ENCODE measurements at places on chromosomes 5 and 9.

DNA sequence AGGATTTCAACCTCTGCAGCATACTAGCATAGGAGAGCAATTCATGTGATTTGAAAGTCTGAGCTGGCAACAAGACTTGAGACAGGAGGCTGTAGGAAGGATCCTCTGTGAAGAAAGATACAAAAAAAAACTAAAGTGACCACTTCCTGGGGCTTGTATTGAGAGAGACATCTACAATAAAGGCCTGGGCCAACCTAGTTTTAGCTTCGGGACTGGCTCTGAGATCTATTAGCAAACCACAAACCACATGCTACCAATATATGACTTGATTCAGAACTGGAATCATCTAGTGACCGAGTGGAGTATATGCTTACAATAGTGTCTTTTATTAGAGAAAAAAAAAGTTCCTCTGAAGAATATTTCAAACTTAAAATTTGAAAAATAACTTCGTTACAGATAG is 1448.9 kb upstream of the CDH6 start:
- DNase-seq: no peak

DNA sequence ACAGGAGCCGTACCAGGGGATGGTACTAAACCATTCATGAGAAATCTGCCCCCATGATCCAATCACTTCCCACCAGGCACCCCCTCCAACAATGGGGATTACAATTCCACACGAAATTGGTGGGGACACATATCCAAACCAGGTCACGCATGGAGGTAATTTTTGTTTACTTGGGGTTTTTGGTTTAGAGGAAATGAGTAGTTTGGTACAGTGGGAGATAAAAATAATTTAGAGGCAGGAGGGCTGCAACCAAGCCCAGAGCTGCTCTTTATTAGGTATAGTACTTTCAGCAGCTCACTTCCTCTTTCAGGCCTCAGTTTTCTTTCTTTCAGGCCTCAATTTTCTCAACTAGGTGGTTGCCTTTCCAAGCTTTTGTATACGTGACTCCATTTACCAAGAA is 23.2 kb downstream of the PRUNE2 start:
- no peak for DNase-seq

DNA sequence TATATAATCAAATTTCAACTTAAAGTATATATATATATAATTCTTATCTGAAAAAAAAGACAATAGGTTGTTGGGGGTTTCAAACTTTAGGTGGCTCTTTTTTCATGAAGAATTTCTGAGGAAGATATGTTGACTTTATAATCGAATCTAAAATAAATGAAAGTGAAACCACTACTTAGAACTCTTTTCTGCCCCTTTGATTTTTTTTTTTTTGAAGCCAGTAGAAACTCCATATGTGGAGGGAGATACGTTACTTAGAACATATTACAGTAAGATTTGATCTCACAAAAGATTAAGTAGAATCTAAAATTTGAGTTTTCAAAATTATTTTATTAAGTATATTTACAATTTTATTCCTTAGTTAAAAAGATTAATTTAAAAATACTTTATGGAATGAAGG is 96.9 kb downstream of the ATG10 start:
- DNase-seq: no peak

DNA sequence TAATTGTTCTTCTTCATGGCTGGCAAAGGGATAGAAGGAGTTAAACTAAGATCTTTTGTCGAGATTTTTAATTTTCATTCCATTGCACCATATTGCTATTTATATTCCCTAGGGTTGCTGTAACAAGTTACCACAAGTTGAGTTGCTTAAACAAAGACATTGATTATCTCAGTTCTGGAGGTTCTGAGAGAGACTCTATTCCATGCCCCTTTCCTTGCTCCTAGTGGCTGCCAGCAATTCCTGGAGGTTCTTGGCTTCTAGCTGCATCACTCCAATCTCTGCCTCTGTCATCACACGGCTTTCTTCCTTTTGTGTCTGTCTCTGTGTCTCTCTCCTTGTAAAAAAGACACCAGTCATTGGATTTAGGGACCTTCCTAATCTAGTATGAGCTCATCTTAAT is 136.6 kb upstream of the DAB2 start:
- DNase-seq: no peak

GRCh38 chr5:66338828-66339227 is 194.7 kb downstream of the SREK1 start:
- DNase-seq: no peak

DNA sequence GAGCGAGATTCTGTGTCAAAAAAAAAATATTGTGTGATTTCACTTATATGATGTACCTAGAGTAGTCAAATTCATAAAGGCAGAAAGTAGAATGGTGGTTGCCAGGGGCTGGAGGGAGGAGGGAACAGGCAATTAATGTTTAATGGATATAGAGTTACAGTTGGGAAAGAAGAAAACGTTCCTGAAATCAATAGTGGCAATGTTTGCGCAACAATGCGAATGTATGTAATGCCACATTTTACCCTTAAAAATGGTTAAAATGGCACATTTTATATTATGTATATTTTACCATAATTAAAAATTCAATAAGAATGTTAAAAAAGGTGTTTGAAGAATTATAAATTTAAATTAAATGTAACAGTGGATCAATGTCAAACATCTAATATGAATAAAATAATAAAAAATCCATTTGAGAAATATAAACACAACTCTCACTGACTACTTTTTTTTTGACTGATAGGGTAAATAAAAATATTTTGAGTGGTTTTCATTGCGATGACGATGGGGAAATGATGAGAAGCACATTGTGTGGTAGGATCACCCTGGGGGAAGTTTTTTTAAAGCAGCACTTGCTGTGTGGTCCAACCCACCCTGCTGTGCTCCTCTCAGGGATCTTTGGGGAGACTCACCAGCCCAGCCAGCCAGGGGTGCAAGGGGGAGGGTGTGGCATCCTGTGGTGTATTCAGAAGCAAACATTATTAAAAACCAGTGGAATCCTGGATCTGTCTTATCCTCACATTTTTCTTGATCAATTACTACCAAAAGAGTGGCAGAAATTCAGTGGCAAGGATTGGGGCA is 4.3 kb downstream of the FYB1 start:
- no peak for DNase-seq

GRCh38 chr9:75889977-75890471 is 449 bp upstream of the PCSK5 start:
- DNase-seq: no peak

- DNase-seq: no peak
These were observed 77.9 kb upstream of the ICE1 start for GRCh38 chr5:5344606-5345005.

DNA sequence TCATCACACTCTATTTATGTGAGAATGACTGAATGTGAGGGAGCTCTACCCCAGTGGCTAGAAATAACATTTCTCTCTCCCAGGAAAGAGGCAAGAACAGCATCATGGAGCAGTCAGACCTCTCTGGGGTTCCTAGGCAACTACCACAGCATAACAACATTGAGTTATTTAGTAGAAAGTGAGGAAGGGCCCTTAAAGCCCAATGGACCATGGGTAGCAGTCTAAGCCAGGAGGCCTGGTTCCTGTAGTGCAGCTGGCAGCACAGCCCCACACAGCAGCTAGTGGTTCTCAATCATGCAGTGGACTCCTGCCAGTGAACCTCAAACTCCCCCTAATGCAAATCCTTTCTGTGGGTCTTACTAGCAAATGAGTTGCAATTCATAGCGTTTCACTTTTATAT is 55.3 kb downstream of the SPEF2 start:
- DNase-seq: no peak

DNA sequence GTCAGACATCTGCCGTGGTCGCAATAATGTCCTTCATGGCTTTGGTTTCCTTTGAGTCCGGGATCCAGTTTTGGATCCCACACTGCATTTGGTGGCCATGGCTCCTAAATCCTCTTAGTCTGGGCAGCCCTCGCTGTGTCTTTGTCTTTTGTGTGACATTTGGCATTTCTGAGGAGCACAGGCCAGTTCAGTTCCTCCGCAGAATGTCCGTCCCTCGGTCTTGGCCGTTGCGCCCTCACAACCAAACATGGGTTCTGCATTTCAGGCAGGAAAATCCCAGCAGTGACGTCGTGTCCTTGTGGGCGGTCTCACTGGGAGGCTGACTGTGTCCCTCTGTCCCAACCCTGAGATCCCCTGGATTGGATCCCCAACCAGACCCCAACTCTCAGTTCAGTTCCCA is 172.9 kb upstream of the PPP1R26 start:
- DNase-seq: no peak

DNA sequence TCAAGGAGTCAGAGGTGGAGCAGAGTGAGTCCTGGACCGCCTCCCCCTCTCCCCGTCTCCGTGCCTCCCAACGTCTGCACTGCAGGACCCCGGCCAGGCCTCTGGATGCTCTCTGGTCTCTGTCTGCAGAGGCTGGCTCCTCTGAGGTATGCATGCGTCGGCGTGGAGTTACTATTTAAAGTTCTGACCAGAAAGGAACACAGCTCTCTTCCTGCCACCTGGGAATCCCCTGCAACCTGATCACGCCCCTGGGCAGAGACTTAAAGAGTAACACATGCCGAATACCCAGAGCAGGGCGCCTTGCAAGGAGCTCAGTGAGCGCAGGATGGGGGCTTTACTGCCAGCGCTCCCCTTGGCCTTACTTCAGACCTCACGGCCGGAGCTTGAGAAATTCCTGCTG is 16.0 kb downstream of the ANXA6 start:
- DNase-seq: no peak

DNA sequence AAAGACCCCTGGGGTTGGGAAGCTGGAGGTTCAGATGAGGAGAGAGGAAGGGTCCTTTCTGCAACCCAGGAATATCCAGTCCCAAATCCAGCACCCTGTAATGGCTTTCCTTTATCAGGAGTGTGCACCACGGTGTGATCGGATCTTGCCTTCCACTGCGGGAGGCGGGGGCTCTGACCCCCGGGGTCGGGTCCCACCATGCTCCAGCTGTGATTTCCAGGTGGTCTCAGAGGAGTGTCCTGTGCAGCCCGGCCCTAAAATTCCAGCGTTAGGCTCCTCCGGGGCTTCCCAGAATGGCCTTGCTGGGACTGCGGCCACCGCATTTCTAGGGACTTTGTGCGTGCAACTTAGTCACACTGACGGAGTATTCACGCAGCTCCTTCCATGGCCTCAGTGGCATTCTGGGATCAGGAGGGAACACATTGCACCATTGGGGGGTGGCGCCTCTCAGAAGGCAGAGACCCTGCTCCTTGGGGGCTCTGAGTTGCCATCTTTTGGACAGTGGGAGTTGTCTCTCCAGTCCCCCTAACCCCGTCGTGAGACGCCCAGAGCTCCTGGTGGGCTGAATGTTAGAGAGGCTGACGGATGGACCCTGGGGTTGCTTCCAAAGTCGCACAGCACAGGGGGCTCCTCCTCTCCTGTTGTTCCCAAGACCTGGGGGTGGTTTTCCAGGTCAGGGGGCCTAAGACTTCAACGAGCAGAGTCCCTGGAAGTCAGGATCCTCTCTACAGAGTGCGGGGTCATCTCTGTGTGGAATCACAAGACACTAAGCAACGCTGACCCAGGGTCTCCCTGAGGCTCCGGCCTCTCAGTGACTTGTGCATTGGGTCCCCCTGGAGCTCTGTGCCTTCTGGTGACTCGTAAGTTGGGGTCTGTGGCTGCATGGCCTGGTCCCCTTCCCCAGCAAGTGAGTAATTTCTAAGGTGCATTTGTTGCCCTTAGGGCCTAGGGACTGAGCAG is 42.7 kb upstream of the IRX4 start:
- no peak for DNase-seq

- DNase-seq: no peak
These were observed 98.9 kb upstream of the SPATA31D4 start for GRCh38 chr9:81829195-81829882.

DNA sequence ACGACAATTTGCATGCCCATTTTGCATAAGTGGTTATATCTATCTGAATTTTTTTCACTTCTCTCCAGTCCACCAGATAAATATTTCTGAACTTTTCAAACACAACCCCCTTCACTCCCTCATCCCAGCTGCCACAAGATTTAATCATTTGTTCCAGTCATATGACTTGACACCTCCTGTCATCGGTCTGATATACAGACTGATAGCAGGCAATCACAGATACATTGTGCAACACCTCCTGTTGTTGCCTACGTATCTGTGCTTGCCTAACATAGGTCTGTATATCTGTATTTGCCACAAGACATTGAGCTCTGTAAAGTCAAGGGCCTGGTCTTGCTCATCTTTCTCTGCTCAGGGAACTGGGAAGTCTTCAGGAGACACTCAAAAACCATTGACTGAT is 65.6 kb downstream of the GNA14 start:
- DNase-seq: no peak

DNA sequence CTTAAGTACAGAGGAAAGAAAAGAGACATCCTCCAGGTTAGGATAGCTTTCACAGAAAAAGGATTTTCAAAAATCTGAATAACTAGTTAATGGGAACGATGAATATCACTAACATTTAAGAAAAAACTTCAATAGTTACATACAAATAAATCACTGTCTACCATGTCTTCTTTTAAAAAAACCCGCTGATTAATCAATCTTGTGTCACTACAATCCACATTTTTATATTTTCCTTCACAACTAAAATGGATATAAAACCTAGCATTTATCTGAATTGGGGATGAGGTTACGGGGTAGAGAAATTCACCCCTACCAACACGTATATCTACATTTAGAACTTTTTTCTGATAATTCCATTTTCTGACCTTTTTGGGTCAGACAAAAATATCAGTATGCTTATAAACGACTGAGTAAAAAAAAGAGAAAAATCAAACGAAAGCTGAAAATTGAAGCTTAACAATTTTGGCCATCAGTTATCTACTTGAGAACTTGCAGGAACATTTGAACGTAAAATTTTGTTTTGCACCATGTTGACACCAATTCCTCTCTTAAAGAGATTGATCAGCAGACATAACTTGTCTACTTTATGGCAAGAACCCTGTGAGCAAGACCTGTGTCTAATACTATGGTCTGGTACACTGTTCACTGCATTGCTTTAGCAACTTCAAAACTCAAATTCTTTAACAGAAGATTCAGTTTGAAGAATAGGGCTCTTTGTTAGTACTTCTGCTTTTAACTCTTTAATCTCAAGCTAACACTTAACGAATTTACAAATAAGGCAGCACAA is 4.8 kb downstream of the NR3C1 start:
- no peak for DNase-seq

GRCh38 chr5:135072387-135073281 is 38.6 kb upstream of the PITX1 start:
- no peak for DNase-seq

Measured in hypothalamus (tissue), 51 donors.